ENCODE measurements at places on chromosomes 11 and 22. TPM values are rescaled to one million over a fixed set of nuclear protein-coding genes. Genes with fewer than 3 reads are reported as not detected.

Gene TSPAN32
- not detected for total RNA-seq

Gene DDX25
- 9.5 TPM for total RNA-seq

Gene NUP50
- total RNA-seq, result 51.4 TPM

Gene MGAT3
- 7.4 TPM for total RNA-seq

Gene WNT11
- 4.1 TPM for total RNA-seq

Gene ALDH3B2
- 4.4 TPM for total RNA-seq

GRCh38 chr11:78576549-78577097, 2.0 kb upstream of the NARS2 start:
- H3K4me3 ChIP-seq, result no peak overlapping the region
- H3K27me3 ChIP-seq, result no peaks in the 10 kb centered on the region
- no peaks in the 10 kb centered on the region for H3K36me3 ChIP-seq
- no peak overlapping the region for H3K27ac ChIP-seq
- no peaks in the 10 kb centered on the region for H3K4me1 ChIP-seq

GRCh38 chr11:102318469-102318868, 1.2 kb downstream of the BIRC3 start:
- no peak for DNase-seq
- no peaks in the 10 kb centered on the region for H3K4me1 ChIP-seq

DNA sequence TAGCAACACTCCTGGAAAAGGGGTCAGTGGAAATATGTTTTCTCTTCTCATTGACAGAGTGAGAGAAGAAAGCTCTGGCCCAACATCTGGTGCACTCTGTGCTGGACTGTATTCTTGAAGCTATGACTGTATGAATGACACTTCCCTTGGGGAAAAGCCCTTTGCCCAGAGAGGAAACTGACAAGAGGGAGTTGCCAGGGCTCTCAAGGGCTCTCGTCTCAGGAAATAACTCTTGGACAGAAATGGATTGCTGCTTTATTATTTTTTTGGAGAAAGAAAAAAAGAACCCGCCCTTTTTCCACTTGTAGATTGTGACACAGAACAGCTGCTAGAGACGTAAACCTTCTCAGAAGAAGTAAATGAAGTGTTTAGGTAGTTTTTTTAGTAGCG, 11.4 kb downstream of the ETS1 start:
- DNase-seq, result no peak
- no peaks in the 10 kb centered on the region for H3K4me1 ChIP-seq
- no peak overlapping the region for H3K27ac ChIP-seq
- no peak overlapping the region for H3K4me3 ChIP-seq

DNA sequence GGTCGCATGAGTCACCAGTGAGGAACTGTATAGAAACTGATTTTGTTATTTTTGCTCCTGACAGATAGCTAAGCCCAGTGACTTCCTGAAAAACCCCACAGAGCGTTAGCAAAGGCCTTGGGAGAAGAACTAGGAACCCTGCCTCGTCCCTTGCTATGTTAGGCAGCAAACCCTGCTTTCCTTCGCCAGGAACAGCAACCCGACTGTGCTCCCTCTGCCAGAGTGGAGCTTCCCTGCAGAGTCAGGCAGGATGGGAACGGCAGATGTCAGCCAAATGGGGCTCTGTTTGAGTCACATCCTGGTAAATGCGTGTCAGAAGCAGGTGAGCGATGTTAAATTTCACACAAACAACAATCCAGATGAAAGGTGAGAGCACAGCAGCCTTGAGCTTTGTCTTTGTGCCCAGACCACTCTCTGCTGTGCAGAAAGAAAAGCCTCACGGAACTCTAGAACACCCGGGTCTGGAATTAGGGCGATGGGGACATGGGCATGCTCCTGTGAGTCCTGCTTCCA, 186.6 kb downstream of the ADAMTS15 start:
- no peaks in the 10 kb centered on the region for H3K36me3 ChIP-seq
- H3K27ac ChIP-seq, result no peak overlapping the region
- DNase-seq, result no peak
- H3K4me3 ChIP-seq, result no peak overlapping the region
- H3K4me1 ChIP-seq, result no peaks in the 10 kb centered on the region

GRCh38 chr22:36480941-36481392, 473 bp downstream of the TXN2 start:
- H3K4me3 ChIP-seq, result peak overlapping the region; percentile 75
- no peaks in the 10 kb centered on the region for H3K27me3 ChIP-seq
- H3K4me1 ChIP-seq, result peaks cover 10% of the 10 kb centered on the region
- H3K36me3 ChIP-seq, result peaks cover 5% of the 10 kb centered on the region

DNA sequence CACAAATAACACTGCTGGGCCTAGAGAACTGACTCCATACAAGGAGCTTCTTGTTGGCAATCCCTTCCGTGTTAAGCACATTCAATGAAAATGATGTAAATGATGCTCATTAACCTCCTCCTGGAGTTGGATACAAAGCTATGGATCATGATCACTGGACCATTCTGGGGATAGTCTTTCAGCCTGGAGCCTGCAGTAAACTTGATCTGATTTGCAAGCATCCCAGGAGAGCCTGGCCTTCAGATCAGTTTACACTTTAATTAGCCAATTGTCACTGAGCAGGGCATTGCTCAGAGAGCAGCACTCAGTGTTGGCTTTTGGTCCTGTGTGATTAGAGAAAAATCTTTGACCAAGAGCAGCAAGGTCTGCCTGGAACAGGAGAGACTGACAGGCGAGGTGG, 45.6 kb downstream of the ARFGAP3 start:
- H3K27ac ChIP-seq, result no peak overlapping the region
- no peak for DNase-seq
- no peak overlapping the region for H3K4me3 ChIP-seq
- H3K4me1 ChIP-seq, result peaks cover 16% of the 10 kb centered on the region

- no peak for DNase-seq
- no peaks in the 10 kb centered on the region for H3K27me3 ChIP-seq
- H3K27ac ChIP-seq, result no peak overlapping the region
- H3K36me3 ChIP-seq, result no peaks in the 10 kb centered on the region
- no peak overlapping the region for H3K4me3 ChIP-seq
- H3K4me1 ChIP-seq, result no peaks in the 10 kb centered on the region
Observed at GRCh38 chr11:126840201-126840886, 160.2 kb downstream of the KIRREL3 start.

- H3K27ac ChIP-seq, result no peak overlapping the region
- DNase-seq, result no peak
- no peak overlapping the region for H3K4me3 ChIP-seq
- no peaks in the 10 kb centered on the region for H3K27me3 ChIP-seq
- H3K36me3 ChIP-seq, result no peaks in the 10 kb centered on the region
Observed at GRCh38 chr22:17880020-17880419, 105.8 kb upstream of the BID start.

DNA sequence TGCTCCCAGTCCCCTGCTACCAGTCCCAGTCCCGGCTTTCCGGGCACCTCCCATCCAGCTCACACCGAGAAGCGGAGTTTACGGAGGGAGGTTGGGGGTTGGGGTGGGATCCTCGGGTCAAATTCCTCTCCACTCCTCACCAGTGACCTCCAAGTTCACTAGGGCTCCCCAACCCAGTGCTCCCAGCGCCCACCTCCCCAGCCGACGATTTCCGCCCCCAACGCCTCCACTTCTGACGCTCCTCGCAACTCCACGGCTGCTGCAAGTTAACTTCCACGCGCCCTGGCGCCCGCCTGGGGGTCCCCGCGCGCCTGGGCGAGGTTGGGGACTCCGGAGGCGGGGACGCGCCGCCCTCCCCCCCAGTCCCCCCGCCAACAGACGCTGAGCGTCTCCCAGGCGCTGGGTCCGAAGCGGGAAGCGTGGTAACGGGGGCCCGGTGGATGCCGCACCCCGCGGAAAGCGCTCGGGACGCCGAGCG, 526 bp downstream of the TPST2 start:
- no peaks in the 10 kb centered on the region for H3K4me1 ChIP-seq
- H3K27me3 ChIP-seq, result no peaks in the 10 kb centered on the region
- H3K27ac ChIP-seq, result peak overlapping the region; percentile 80

DNA sequence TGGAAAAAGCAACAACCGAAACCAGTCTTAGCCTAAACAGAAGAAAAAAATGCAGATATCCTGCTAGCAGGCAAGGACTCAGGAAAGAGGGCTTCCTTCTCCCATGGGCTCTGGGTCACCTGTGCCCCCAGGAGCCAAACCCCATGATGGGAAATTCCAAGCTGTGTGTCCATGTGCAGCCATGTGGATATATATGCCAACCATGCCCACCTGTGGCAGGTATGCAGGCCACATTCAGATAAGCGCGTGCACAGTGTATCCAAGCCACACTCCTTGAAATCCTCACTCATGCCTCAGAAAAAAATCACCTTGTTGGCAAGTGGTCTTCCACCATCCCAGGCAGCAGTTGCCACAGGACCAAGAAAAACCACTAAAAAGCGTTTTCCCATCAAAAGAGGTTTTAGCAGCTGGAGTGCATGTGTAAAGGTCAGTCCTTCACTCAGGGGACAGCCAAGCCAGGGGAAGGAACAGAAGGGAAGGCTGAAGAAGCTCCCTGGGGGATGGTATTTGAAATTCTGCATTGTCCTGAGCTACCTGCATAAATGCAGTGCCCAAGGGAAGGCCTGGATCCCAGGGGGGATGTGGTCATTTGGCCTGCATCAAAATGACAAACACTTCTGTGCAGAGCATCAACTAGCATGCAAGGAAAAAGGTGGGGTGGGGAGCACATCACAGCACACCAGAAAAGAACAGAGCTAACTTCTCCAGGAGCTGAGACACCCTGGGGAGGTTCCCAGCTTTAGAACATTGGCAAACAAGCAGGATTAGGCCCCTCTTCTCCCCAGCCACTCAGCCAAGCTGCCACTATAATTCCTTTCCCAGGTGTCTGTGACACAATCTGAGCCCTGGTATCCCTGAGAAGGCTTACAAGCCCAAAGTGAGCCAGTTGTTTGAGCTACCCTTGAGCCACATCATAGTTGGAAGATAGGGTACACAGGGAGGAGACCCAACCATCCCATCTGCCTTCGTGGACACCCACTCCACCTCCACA, 76.2 kb downstream of the GALNT18 start:
- H3K36me3 ChIP-seq, result no peaks in the 10 kb centered on the region
- no peaks in the 10 kb centered on the region for H3K27me3 ChIP-seq
- no peaks in the 10 kb centered on the region for H3K4me1 ChIP-seq
- H3K4me3 ChIP-seq, result no peak overlapping the region

GRCh38 chr11:29333993-29334775, 682.6 kb downstream of the KCNA4 start:
- H3K4me3 ChIP-seq, result no peak overlapping the region
- DNase-seq, result no peak
- no peaks in the 10 kb centered on the region for H3K4me1 ChIP-seq
- H3K36me3 ChIP-seq, result no peaks in the 10 kb centered on the region
- H3K27me3 ChIP-seq, result no peaks in the 10 kb centered on the region

- DNase-seq, result no peak
- no peak overlapping the region for H3K27ac ChIP-seq
- H3K36me3 ChIP-seq, result no peaks in the 10 kb centered on the region
- peaks cover 7% of the 10 kb centered on the region for H3K27me3 ChIP-seq
Observed at GRCh38 chr11:77040401-77040777, 6.2 kb downstream of the B3GNT6 start.

DNA sequence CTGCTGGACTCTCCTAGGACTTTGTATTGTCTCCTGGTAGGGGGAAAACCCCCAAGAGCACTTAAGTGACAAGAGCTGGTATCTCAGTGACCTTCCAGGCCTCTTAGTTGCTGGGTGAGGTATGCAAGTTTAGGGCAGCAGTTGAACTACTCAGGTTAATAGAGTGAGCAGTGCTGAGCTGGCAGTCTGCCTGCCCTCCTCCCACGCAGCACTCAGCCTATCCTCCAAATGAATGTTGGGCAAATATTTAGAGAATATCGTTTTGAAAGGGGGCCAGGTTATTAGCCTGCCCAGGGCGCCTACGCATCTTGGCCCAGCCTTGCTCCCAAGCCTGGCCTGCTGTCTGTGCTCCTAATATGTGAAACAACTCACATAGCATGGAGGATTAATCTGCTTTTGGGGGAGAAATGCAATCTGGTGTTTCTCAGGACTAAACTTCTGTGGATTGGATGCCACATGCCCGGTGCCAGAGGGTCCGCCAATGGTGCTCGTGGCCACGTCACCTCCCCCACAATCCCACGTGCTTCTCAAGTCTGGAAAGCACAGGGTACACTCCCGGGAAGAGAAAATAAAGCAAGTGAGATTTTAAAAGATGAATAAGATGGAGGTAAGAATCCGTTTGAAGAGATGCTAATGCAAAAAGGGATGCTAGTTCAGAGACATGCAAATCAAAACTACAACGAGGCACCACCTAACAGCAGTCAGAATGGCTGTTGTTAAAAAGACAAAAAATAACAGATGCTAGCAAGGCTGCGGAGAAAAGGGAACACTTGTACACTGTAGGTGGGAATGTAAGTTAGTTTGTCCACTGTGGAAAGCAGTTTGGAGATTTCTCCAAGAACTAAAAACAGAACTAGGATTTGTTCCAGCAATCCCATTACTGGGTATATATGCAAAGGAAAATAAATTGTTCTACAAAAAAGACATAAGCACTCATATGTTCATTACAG, 67.7 kb downstream of the SPON1 start:
- DNase-seq, result peak; percentile 79
- H3K27me3 ChIP-seq, result no peaks in the 10 kb centered on the region
- H3K4me3 ChIP-seq, result no peak overlapping the region
- H3K4me1 ChIP-seq, result no peaks in the 10 kb centered on the region
- peak overlapping the region; percentile 18 for H3K27ac ChIP-seq

DNA sequence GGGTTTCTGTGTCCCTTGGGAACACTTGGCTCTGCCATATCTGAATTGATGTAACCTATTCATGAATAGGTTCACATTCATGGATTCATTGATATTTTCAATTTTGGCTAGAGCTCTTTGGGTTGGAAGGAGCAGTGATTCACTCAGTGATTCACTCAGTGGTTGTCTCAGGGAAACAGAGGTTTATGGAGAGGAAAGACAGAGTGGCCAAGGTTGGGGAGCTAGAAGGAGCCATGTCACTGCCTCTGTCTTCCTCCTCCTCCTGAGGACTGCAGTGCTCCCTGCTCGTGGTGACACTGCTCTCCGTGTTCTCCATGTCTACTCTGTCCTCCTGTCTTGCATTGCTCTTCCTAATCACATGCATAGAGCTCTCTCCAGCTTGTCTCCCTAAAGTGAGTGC, 17.4 kb downstream of the CEP164 start:
- H3K27me3 ChIP-seq, result no peaks in the 10 kb centered on the region
- no peak overlapping the region for H3K27ac ChIP-seq
- H3K4me3 ChIP-seq, result no peak overlapping the region
- no peaks in the 10 kb centered on the region for H3K36me3 ChIP-seq
- H3K4me1 ChIP-seq, result no peaks in the 10 kb centered on the region

DNA sequence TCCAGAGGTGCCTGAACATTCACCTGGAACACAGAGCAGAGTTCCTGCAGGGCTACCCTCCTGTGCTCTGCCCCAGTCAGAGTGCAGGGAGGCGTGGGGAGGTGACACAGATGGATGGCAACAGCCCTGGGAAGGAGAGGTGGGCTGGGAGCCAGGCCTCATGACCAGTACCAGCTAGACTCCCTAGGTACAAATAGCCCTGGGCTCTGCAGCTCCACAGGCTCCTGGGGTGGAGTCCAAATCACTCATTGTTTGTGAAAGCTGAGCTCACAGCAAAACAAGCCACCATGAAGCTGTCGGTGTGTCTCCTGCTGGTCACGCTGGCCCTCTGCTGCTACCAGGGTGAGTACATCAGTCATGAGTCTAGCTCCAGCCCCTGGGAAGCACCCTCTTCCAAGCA, at the start of gene SCGB1D2:
Gene SCGB1D2 (plus strand): TSS at position 219 of the 400 bp plus-strand sequence. CDS start 69 bp downstream, at position 288.
- DNase-seq, result peak; percentile 93
- H3K4me3 ChIP-seq, result no peak within 1 kb of the TSS
- H3K27me3 ChIP-seq, result no peaks in the 10 kb centered on the region
- H3K27ac ChIP-seq, result no peak within 1 kb of the TSS
- no peaks in the 10 kb centered on the region for H3K36me3 ChIP-seq

GRCh38 chr11:134537296-134537695, 125.3 kb upstream of the B3GAT1 start:
- H3K27ac ChIP-seq, result no peak overlapping the region
- H3K4me1 ChIP-seq, result no peaks in the 10 kb centered on the region
- H3K27me3 ChIP-seq, result no peaks in the 10 kb centered on the region
- no peak overlapping the region for H3K4me3 ChIP-seq
- DNase-seq, result no peak
